ENCODE measurements at places on chromosomes 1 and 21. TPM values are rescaled to one million over a fixed set of nuclear protein-coding genes. Genes with fewer than 3 reads are reported as not detected.

- no peak for DNase-seq
Measured at GRCh38 chr21:29221253-29221744, 77.4 kb upstream of the BACH1 start.

DNA sequence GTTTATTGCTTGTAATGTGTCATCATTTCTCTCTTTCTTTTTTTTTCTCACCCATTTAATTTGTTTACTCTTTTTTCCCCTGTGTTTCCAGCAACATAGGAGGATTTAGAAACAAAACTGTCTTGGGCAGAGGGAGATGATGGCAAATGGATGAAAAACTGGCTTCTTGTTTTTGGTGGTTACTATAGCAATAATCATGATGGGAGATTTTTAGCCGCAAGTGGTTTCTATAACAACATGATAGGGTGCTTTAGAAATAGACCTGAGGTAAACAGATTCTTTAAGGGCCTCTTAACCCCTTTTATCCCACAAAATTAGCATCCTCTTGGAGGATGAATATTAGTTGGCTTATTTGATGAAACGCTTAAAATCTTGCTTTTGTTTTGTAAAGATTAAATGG, 51.6 kb downstream of the CRB1 start:
- DNase-seq = no peak

GRCh38 chr1:106681939-106682522, 374.4 kb upstream of the PRMT6 start:
- DNase-seq = no peak

GRCh38 chr1:59329412-59330053, 32.6 kb downstream of the FGGY start:
- DNase-seq = no peak

DNA sequence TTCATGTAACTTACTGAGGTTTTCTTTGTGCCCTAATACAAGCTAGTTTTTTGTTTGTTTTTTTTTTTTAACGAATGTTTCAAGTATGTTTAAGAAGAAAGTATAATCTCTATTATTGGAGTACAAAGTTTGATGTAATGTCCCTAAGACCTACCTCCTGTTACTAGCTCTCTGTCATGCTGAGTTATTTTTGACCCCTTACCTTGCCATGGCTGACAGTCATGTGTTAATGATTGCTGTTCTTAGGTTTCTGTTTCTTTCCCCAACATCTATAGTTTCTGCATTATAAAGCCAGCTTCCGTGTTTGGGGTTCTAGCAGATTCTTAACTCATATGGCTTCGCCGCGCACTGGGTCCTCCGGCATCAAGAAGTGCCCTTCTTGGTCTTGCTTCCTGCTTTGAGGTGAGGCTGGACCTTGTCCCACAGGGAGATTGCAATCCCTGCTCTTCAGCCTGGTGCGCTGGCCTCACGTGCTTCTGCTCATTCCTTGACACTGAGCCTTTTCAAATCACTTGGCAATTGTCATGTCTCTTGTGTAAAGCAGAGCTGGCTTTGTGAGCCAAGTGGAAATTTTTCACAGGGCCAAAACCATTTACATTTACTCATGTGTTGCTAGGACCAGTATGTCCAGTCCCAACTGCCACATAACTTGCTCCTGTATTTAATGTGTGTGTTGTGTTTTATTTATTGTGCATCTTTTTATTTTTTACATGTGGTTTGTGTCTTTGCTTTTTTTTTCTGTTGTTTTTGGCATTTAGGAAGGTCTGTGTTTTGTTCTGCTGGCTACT, 135.0 kb upstream of the COL6A1 start:
- DNase-seq = no peak

GRCh38 chr1:167221126-167221737, 546 bp downstream of the POU2F1 start:
- DNase-seq = no peak

DNA sequence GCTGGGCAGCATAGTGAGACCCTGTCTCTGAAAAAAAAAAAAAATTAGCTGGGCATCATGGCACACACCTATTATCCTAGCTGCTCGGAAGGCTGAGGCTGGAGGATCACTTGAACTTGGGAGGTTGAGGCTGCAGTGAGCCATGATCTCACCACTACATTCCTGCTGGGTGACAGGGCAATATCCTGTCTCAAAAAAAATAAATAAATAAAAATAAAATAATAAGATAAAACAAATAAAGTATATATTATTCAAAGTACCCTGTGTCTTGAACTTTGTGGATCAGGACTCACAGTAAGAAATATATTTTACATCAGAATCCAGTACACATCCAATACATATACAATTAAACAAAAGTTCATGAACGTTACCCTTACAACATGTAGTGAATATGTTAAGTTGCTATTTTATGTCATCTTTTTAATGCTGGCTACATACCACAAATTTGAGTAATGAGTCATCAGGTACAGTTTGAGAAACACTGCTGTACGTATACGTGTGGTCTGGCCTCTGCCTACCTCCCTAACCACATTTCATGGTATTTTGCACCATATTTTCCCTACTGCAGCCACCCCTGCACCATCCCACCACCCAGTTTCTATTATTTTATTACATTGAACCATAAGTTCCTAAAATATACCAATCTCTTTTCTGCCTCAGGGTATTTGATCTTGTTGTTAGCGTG, 4.4 kb downstream of the NME7 start:
- DNase-seq = no peak

The ADGRL2 gene
- polyA plus RNA-seq = 151 TPM

- no peak for DNase-seq
Measured at GRCh38 chr1:79981481-79981880, 975.0 kb upstream of the ADGRL4 start.

- DNase-seq = no peak
Measured at GRCh38 chr21:14448784-14449183, 65.8 kb upstream of the HSPA13 start.

DNA sequence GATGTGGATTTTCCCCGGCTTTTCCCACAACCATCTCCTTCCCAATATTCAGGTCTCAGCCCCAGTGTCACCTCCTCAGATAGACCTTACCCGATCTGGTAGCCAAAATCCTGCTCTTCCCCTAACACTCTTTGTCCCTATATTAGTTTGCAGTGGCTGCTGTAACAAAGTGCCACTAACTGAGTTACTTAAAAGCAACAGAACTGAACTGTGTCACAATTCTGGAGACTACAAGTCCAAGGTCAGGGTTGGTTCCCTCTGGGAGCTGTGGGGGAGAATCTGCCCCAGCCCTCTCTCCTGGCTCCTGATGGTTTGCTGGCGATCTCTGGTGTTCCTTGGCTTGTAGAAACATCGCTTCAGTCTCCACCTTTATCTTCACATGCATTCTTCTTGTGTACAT, 64.0 kb downstream of the NENF start:
- no peak for DNase-seq

- DNase-seq = no peak
Measured at GRCh38 chr1:101905283-101905835, 91.4 kb downstream of the OLFM3 start.

DNA sequence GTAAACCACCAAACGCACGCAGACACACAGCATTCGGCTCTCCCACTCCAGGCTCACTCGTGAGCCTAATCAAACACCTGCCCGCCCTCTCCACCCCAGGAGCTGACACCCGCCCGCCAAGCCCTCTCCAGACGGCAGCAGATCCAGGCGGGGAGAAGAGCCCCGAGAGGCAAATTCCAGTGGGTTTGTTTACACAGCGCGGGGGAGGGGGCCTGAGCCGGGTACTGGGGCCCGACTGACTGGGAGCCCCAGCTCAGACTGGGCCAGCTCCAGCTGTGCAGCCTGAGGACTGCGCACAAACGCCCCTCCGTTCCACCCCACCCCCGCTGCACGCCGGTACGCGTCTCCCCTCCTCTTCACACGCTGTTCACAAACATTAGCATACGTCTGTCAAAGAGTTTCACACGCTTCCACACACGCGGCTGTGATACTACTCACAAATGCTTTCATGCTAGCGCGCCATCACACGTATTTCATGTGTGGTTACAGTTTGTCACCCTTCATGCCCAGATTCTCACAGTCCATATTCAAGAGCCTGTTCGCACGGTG, 1.0 kb upstream of the EFNA1 start:
- DNase-seq = no peak

The FCGR2B gene
- 0.49 TPM for polyA plus RNA-seq

The GNAT2 gene
- polyA plus RNA-seq = not detected

- DNase-seq = no peak
Measured at GRCh38 chr1:25550155-25550506, 6.7 kb downstream of the LDLRAP1 start.
